Articular chondrocyte of knee joint (primary cell): ENCODE measurements at places on chromosomes 3 and 15. TPM values are rescaled to one million over a fixed set of nuclear protein-coding genes. Genes with fewer than 3 reads are reported as not detected.

KLF15 gene
- 1.5 and 2.2 TPM in 2 replicates for total RNA-seq

ULK3 gene
- total RNA-seq, result 16.9 and 18.3 TPM in 2 replicates

LRRC34 gene
- total RNA-seq, result 6.1 and 11.1 TPM in 2 replicates

PRSS50 gene
- total RNA-seq, result under 0.01 TPM in 1 of 2 replicates, not detected in the other

AQP9 gene
- total RNA-seq, result 0.11 and 0.52 TPM in 2 replicates

MB21D2 gene
- total RNA-seq, result 5.2 and 6.5 TPM in 2 replicates

ALDH1A3 gene
- total RNA-seq, result 24.4 and 25.5 TPM in 2 replicates

EDEM1 gene
- 35.5 and 39.2 TPM in 2 replicates for total RNA-seq

CCRL2 gene
- 6.2 and 8.0 TPM in 2 replicates for total RNA-seq

CYP11A1 gene
- 4.6 and 5.2 TPM in 2 replicates for total RNA-seq

SSUH2 gene
- 0.11 TPM in 1 of 2 replicates, not detected in the other for total RNA-seq

MCTP2 gene
- total RNA-seq, result 27.0 and 28.1 TPM in 2 replicates

TM4SF4 gene
- 0.86 and 0.91 TPM in 2 replicates for total RNA-seq

TNNC1 gene
- 1.7 and 3.3 TPM in 2 replicates for total RNA-seq

ISLR2 gene
- total RNA-seq, result not detected in 2 replicates

FGF7 gene
- total RNA-seq, result 180 and 233 TPM in 2 replicates

GOLGA6D gene
- total RNA-seq, result not detected in 2 replicates

ASB14 gene
- total RNA-seq, result under 0.01 and 0.11 TPM in 2 replicates

KATNBL1 gene
- total RNA-seq, result 41.4 and 49.5 TPM in 2 replicates

CD200 gene
- total RNA-seq, result not detected in 2 replicates

ZPLD1 gene
- 0.22 and 0.26 TPM in 2 replicates for total RNA-seq

HRG gene
- not detected in 2 replicates for total RNA-seq

GPR149 gene
- total RNA-seq, result not detected in 2 replicates

PDZRN3 gene
- 35.0 and 50.9 TPM in 2 replicates for total RNA-seq

FBXO40 gene
- total RNA-seq, result not detected in 2 replicates

CYP8B1 gene
- total RNA-seq, result not detected in 2 replicates
